Glutamatergic neuron (in vitro differentiated cells): ENCODE measurements at places on chromosomes 3 and 15. TPM values are rescaled to one million over a fixed set of nuclear protein-coding genes. Genes with fewer than 3 reads are reported as not detected.

DNA sequence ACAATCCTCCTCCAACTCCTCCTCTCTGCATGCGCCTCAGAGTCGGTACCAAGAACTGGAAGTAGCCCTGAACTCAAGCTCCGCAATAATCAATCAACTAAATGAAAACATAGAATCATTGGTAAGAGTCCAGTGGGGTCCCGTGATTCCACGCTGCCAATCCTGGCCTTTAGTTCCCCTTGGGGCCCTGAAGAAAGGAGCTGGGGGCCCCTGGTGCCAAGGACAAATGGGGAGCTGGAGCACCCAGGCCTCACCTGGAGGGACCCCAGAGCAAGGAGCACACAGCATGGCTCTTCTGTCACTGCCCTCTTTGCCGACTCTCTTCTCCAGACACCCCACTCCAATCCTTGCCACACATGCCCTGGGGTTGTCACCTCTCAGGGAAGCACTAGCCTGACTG lies 80.3 kb downstream of the ADAMTS7 start:
- DNase-seq: no peak

- no peak for DNase-seq
These were observed 711.0 kb downstream of the MECOM start for GRCh38 chr3:168952551-168952950.

FMN1 gene
- 1.1 TPM for total RNA-seq

NLGN1 gene
- 50.2 TPM for total RNA-seq

GRCh38 chr3:193134856-193135255 lies 106.2 kb upstream of the PLAAT1 start:
- DNase-seq: no peak

HRG gene
- total RNA-seq: not detected

DNA sequence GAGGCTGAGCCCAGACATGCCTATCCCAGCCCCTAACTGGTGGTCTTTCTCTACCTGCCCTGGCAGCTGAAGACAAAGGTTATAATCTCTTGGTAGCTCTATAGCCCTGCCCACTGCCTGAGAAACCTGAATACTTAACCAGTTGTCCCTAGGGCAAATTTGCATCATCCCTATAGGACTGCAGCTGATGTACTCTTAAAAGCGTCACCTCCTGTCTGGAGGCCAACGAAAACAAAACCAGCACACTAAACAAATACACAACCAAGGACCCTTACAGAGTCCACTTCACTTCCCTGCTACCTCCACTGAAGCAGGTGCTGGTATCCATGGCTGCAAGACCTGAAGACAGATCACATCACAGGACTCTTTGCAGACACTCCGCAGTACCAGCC lies 98.0 kb downstream of the KCNAB1 start:
- DNase-seq: no peak

GRCh38 chr3:77254967-77255831 lies 215.3 kb downstream of the ROBO2 start:
- DNase-seq: no peak

DNA sequence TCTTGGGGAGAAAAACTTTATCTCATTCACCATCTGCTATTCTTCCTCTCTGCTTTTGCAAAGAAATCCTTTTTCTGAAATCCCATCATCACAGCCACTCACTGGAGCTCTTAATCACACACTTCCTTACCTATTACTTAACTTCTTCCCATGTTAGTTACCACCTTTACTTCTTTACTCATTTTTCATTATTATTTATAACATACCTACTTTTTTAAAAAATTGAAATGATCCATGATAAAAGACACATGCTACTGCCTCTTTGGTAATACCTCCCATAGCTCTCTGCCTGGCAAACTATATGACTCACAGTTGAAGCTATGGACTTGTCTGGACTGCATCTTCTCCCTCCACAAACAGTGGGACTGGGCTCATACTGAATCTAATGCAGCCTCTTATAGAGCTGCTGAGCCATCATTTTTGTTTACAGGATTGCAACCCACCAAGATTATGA lies 150.3 kb downstream of the TNIK start:
- no peak for DNase-seq

DNA sequence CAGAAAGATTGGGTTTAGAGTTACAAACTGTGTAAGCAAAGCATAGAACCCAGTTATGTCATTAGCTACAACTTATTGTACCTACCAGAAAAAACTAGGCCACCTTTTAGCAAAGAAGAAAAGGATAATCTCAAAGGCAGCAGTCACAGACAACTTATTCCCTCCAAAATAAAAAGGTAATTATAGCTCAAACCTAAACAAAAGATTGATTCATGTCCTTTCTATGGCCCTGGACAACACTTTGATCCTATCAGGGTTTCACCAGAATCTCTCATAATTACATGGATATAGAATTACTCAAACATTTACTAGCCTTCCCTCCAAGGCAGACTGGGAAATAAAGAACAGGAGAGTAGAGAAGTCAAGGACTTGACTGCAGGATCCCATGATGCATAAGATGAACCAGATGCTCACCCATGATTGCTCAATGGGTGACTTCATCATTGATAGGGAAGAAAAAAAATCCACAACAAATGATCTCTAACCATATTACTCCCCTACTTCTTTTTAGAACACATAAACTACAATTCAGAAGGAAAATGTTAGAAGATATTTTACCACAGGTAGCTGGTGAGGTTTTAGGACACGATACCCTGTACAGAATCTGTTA lies 17.4 kb downstream of the DET1 start:
- no peak for DNase-seq

DNA sequence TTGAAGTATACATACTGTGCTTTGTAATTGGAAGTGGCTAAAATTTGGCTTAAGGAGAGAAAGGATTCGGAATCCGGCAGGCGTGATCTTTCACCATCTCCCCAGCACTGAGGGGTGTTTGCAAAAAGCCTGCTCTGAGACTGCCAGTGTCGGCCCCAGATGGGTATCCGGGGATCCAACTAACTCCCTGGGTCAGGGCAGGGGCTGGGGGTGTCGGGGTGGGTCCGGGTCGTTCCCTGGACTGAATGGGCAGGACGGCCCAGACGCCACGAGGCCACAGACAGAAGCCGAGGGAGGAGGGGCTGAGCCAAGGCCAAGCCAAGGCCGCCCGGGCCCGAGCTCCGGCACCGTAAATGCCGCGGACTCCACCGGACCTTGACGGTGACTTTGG lies 349 bp downstream of the PPIB start:
- no peak for DNase-seq

DNA sequence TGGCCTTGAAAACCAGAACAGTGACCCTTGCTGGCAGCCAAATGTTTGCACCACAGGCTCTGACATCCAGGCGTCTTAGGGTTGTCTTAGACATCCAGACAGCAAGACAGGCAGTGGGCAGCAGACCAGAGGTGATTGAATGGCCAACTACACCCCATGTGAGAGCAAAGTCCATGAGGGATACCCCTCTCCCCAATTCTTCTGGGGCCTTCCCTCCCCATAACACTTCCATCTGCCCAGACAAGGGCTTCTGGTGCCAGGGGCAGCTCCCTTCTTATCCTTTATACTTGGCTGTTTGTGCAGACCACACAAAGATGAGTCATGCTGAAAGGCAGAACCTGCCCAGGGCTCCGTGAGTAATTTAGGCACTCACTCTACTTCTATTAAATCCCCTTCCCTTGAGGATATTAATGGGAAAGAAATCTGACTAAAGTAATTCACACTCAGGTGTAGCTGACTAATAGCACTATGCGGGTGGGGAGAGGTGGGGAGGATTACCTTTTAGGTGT lies 257.9 kb downstream of the UACA start:
- DNase-seq: no peak

GRCh38 chr3:53716998-53717397 lies 129.2 kb downstream of the CHDH start:
- DNase-seq: no peak

DNA sequence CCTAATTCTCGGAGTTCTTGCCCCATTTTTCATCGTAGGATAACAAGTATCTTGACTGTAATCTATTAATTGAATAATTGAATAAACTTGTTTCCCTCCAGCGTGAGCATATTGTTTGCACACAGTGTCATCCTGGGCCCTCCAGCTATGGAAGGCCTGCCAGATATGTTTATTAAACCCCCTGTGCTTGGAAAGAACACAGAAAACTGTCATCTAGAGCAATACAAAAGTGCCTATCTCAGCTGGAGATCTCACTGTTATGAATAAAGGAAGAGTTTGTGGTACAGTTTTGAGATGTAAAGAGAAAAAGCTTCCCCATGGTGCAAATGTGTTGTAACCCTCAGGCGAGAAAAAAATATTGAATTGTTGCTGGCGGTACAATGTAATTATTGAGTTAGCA lies 405.9 kb downstream of the SOX2 start:
- no peak for DNase-seq

RTP4 gene
- total RNA-seq: not detected

GRCh38 chr3:99714146-99714545 lies 75.8 kb downstream of the COL8A1 start:
- no peak for DNase-seq

CNTN3 gene
- 2.2 TPM for total RNA-seq

IQCF5 gene
- total RNA-seq: not detected

CTXN2 gene
- total RNA-seq: 0.22 TPM

- DNase-seq: no peak
These were observed 33.7 kb downstream of the UQCC5 start for GRCh38 chr3:52570076-52570475.
